CD4-positive, alpha-beta T cell treated with Interleukin-10 for 1 hour (primary cell): ENCODE measurements at places on chromosomes 5 and 9.

GRCh38 chr9:115050002-115050490 lies 67.9 kb downstream of the TNC start:
- no peak for DNase-seq

GRCh38 chr5:62483556-62483955 lies 71.0 kb downstream of the IPO11 start:
- no peak for DNase-seq

DNA sequence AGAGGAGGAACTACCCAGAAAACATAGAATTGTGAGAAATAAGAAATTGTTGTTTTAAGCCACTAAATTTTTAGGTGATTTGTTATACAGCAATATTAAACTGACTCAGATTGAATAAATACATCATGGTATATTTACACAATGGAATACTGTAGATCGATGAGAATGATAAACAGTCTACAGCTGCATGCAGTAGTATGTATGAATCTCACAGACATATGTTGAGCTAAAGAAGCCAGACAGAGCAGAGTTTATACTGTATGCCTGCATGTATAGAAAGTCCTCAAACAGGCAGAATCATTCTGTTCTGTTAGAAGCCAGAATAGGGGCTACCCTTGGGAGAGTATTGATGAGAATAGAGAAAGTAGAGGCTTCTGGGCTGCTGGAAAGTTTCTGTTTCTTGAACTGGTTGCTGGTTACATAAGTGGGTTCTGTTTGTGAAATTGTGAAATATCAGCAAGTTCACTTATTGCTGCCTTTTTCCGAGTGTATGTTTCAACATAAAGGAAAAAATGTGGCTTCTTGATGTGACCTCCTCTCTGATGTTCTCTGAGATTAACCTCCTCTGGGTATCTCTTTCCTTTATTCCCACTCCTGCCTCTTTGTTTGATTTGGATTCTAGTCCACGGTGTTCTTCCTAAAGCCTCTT lies 9.6 kb downstream of the KIAA1958 start:
- no peak for DNase-seq

- no peak for DNase-seq
Observed at GRCh38 chr9:131734781-131735180, 5.1 kb downstream of the RAPGEF1 start.

DNA sequence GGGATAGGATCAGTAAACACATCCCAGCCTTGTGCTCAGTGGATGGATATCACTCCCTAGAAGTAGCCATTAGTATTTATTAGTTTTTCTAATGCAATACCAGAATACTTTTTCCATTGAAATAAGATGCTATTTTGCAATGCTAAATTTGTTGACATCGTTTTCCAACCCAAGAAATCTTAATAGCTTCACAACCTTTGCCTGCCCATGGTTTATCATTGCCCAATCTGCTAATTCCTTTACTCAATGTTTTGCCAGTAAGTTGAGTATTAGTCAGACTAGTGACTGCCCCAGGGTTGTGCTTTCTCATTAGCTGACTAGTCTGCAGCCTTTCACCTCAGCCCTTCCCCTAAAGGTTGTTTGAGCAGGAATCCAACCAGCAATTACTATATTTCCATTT lies 62.9 kb downstream of the NREP start:
- no peak for DNase-seq

DNA sequence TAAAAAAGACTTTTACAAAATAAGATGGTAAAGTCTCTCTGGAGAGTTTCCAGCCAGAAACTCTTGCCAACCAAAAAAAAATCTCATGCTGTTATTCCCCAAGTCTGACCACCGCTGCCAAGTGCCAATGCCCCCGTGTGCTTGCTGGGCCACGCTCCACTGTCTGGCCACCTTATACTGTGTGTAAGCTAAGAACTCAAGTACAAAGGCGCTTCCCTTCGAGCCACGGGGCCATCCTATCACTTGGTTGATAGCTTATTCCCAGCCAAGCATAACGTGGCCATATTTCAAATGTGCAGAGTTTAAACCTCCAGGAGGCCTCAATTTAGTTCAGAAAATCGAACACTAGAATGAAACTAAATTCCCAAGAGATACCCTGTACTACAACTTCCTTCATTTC lies 36.0 kb downstream of the ROR2 start:
- no peak for DNase-seq
